Ascending aorta (tissue), 2 donors: ENCODE measurements at places on chromosomes 13 and 19.

DNA sequence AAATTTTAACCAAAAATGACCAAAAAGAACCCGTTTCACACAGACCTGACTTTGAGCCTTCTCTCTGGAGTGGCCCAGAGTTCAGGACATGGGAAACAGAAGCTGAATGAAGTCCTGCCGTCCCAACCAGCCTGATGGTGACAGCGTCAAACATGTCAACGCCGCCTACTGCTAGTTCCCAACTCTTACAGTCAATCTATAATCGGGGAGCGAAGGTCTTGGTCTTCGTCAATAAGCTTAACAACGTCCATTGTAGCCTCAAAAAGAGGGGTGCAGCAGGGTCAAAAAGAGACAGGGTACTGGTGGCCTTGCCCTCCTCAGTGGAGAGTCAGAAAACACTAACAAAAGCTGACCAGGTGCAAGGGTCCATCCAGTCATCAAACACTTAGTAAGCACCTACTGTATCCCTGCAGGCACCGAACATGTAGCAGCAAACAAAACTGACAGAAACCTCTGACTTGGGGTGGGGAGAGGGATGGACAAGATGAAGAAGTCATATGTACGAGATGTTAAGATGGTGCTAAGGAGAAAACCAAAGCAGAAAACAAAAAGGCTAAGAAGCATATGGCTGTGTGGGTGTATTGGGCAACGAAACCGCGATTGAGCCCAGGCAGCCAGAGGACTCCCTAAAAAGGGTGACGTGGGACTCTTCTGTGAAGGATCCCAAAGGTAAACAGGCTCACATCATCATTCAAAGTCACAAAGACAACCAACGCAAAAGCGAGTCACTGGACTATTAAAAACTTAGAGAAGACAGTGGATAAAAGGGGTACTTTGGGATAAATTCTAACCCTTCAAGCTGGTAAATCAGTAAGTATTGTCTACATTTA lies 12.0 kb downstream of the MLLT1 start:
- DNase-seq, result no peak

DNA sequence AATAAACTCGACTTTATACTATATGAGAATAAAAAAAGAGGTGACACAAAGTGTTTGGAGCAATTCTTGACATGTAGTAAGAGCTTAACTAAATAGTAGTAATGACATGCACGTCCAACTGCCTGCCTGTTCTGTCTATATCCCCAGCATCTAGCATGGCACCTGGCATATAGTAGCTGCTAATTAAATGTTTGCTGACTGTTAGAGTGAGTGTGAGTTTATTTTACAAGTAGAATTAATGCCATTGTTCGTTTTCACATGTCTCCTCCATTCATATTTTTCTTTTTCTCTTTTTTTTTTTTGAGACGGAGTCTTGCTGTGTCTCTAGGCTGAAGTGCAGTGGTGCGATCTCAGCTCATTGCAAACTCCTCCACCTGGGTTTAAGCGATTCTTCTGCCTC lies 38.4 kb upstream of the RNF113B start:
- no peak for DNase-seq

DNA sequence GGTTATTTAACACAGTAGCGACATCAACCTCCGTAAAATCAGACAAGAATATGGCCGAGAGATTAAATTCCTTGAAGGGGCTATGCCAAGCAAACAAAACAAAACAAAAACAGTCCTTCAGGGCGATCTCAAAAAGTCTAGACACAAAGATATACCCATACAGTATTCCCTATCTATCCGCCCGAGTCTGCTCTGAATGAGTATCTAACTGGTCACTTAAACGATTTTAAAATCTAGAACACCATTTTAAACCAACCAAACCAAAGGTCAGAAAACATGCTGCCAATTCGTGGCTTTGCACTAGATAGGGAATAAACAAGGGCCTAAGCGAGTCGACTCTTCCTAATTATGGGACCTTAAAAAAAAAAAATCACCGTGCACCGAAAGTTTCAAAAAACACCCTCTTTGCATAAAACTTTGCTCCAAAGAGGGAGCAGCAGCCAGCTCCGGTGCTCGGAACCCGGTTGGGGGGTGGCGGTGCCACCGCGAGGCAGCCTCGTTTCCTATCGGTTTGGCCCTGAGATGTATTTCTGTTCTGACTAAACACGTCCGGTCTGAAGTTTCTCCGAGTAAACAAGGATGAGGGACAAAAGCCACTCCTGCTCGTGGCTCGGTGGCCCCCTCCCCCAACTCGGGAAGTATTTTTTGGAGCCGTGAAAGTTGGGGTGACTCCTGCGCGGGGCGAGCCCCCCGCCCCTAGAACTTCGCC lies 1.8 kb downstream of the HMGB1 start:
- no peak for DNase-seq

- DNase-seq, result no peak
Observed at GRCh38 chr19:33343859-33344572, 29.5 kb upstream of the CEBPG start.

- DNase-seq, result peak; percentile 52
Observed at GRCh38 chr13:40472427-40473220, 193.8 kb downstream of the FOXO1 start.

DNA sequence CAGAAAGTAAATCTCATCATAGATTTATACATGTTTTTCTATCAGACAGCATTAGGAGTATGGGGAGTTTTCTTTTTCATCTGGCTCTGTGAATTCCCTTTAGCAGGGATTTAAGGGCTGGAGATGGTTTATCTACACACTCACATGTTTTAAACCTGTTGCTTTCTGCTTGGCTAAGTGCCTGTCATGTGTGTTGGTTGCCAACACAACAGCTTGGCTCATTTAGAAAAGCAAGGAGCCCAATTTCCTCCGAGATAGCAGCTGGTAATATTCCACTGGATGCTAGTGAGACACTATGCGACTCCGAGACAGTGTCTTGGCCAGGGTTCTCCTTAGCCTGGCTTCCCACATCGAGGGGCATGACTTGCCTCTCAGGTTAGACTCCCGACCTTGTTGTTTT lies 83.3 kb downstream of the KLF5 start:
- no peak for DNase-seq

GRCh38 chr19:33467851-33468250 lies 53.7 kb downstream of the PEPD start:
- no peak for DNase-seq

DNA sequence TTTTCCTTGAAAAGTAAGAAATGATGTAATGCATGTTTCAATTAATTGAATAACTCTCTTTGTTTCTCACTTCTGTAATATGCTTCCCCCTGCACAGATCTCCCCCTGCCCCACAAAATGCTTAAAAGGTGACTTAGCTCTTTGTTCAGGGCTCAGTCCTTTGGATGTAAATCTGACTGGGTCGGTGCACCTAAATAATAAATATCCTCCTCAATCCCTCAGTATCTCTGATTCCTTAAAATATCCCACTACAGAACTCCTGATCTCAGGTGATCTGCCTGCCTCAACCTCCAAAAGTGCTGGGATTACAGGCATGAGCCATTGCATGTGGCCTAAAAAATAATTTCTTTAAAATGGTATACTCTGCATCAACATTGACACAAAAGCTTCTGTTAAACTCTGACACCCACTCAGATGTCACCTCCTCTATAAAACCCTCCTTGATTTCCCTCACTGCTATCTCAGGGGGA lies 107.0 kb downstream of the ZNF429 start:
- DNase-seq, result no peak

GRCh38 chr19:28397306-28397705 lies 815.6 kb downstream of the UQCRFS1 start:
- DNase-seq, result no peak

GRCh38 chr19:30362156-30362754 lies 9.9 kb upstream of the ZNF536 start:
- DNase-seq, result no peak

DNA sequence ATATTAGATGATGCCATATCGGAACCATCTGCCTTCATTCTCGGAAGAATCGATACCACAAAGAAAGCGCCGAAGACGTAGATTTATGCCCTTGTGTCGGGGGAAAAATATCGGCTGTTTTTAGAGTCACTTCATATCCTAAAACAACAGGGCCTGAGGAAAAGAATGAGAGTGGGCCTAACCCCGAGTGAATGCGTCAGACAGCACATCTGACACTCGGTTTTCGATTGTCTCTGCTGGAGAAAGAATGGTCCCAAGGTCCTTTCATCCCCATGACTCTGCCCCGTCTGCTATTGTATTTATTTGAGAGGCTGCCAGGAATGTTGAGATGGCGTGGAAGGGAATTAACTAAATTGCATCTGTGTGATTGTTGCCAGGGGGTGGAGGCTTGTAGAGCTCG lies 46.1 kb downstream of the CHST8 start:
- no peak for DNase-seq

- DNase-seq, result no peak
Observed at GRCh38 chr13:63948045-63948444, 2532.4 kb upstream of the PCDH20 start.

- no peak for DNase-seq
Observed at GRCh38 chr13:33034882-33035520, 18.8 kb downstream of the KL start.

GRCh38 chr13:110907951-110908898 lies 6.6 kb downstream of the ANKRD10 start:
- no peak for DNase-seq

DNA sequence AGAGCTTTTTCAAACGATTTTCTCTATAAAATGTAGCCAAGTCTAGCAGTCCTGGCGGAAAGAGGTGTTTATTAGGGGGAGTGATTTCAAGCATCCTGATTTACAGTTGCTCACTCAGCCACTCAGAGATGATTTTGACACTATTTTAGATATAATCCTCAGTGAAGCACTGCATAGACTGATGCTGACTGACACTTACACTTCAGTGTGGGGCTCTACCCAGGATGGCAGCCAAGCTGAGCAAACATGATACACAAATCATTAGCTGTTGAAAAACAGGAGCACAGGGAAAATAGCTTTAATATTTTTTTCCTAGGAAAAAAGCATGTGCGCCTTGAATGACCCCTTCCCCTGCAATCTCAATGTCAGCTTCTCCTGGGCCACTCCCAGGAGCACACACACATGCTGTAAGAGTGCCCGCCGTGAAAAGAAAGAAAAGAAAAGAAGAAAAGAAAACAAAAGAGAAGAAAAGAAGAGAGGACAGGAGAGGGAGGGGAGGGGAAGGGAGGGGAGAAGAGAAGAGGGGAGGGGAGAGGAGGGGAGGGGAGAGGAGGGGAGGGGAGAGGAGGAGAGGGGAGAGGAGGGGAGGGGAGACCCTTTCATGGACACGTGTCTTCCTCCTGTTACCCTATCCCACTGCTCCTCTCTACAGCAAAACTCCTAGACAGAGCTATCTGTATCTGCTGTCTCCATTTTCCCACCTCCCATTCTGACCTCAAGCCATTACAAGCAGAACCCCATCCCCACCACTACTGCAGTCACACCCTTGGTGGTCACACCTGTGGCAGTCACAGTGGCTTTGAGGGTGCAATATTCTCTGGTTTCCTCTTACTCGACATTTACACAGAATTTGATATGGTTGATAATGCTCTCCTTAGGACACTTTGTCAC lies 36.4 kb downstream of the RCBTB2 start:
- DNase-seq, result no peak

DNA sequence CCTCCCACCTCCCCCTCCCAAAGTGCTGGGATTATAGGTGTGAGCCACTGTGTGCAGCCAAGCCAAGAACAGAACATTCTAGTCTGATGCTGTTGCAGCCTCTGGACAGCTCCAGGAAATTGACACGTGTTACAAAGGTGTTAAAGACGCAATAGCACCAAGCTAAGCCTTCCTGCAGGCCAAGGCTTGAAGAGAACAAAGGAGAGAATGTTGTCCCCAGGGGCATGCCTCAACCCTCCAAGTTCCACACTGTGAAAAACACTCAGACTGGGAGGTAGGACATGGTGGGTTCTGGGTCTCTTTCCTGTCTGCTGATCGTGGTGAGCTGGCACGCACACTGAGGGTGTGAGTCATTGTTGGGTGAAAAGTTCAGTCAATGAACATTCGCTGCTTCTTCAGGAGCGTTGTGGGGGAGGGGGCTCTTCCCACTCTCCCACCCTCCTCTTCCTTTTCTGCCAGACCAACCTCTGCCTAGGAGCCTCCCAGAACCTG lies 5.3 kb upstream of the PTPRS start:
- no peak for DNase-seq

- DNase-seq, result no peak
Observed at GRCh38 chr13:20291037-20291436, 58.9 kb upstream of the GJB6 start.

DNA sequence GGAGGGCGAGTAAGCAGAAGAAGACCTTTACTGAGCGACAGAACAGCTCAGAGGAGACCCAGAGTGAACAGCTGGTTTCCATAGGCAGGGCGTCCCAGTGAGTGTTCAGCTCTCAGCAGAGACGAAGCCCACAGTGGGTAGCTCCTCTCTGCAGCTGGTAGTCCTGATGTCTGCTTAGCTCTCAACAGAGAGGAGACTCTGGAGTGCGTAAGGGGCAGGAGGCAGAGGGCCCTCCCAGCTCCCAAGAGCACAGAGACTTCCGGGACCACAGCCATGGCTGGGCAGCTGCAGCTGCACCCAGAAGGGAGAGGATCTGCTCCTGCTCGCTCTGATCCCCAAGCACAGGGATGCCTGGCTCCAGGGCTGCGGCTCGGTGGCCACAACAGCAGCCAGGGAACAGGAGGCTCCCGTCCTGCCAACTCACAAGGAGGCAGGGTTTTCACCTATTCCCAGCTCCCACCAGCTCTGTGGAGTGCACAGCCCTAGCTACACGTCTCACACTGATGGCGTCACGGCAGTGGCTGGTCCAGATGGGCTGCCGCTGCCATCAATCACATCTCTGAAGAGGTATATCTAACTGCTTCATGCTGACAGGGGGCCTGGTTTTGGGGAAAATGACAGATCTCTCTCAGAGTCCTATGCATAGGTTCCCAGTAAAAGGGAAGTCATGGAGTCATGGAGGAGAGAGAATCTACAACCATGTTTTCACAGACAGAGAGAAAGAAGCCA lies 2660.1 kb upstream of the PCDH20 start:
- DNase-seq, result no peak

- DNase-seq, result no peak
Observed at GRCh38 chr13:73341748-73342147, 282.9 kb downstream of the KLF5 start.

- no peak for DNase-seq
Observed at GRCh38 chr19:2034729-2035589, 16.1 kb downstream of the MKNK2 start.

- DNase-seq, result no peak
Observed at GRCh38 chr13:102212729-102213128, 189.1 kb downstream of the FGF14 start.

GRCh38 chr19:16970821-16971220 lies 55.8 kb downstream of the CPAMD8 start:
- DNase-seq, result no peak

DNA sequence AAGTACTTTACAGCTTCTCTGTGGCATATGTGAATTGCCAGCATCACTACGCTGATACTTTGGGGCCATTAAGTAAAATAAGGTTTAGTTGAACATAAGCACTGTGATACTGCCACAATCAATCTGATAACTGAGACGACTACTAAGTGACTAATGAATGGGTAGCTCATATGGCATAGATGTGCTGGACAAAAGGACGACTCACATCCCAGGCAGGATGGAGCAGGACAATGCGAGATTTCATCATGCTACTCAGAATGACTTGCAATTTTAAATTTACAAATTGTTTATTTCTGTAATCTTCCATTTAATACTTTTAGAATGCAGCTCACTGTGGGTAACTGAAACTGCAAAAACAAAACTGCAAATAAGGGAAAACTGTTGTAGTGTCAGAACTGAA lies 13.6 kb downstream of the CCDC122 start:
- no peak for DNase-seq

- no peak for DNase-seq
Observed at GRCh38 chr13:23651887-23652286, 81.7 kb downstream of the TNFRSF19 start.
